NAMALWA (cell line): ENCODE measurements at places on chromosomes 13 and 19.
A peak's percentile ranks its signal among the peaks of the same experiment; 100 is the strongest.

GRCh38 chr13:52701728-52702465 is 37.7 kb downstream of the CNMD start:
- no peak for DNase-seq

GRCh38 chr13:27772651-27773425 is 19.4 kb upstream of the GSX1 start:
- DNase-seq, result no peak

GRCh38 chr13:30819136-30819888 is 84.0 kb downstream of the ALOX5AP start:
- DNase-seq, result no peak

- no peak for DNase-seq
Observed at GRCh38 chr13:98731925-98732324, 20.5 kb downstream of the SLC15A1 start.

DNA sequence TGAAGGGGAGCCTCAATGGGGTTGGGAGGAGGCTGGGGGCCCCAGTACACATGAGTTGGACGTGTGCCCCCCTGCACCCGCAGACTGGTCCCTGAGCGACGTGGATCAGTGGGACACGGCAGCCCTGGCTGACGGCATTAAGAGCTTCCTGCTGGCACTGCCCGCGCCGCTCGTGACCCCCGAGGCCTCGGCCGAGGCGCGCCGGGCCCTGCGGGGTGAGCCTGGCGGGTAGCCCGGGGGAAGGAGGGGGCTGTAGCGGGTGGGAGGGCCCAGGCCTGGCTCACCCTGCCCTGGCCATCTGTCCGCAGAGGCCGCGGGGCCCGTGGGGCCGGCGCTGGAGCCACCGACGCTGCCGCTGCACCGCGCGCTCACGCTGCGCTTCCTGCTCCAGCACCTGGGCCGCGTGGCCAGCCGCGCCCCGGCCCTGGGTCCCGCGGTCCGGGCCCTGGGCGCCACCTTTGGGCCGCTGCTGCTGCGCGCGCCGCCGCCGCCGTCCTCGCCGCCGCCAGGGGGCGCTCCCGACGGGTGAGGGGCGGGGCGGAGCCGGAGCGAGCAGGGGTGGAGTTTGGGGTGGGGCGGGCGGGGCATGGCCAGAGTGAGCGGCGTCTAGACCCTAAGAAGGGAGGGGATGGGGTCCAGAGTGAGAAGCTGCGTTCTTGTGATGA is 8.1 kb downstream of the PIK3R2 start:
- peak; percentile 85 for DNase-seq

- DNase-seq, result no peak
Observed at GRCh38 chr19:16381756-16382401, 57.3 kb downstream of the KLF2 start.

GRCh38 chr19:14361824-14362223 is 19.4 kb upstream of the ADGRE5 start:
- peak; percentile 68 for DNase-seq

GRCh38 chr13:46521921-46522747 is 30.8 kb upstream of the LRCH1 start:
- no peak for DNase-seq

DNA sequence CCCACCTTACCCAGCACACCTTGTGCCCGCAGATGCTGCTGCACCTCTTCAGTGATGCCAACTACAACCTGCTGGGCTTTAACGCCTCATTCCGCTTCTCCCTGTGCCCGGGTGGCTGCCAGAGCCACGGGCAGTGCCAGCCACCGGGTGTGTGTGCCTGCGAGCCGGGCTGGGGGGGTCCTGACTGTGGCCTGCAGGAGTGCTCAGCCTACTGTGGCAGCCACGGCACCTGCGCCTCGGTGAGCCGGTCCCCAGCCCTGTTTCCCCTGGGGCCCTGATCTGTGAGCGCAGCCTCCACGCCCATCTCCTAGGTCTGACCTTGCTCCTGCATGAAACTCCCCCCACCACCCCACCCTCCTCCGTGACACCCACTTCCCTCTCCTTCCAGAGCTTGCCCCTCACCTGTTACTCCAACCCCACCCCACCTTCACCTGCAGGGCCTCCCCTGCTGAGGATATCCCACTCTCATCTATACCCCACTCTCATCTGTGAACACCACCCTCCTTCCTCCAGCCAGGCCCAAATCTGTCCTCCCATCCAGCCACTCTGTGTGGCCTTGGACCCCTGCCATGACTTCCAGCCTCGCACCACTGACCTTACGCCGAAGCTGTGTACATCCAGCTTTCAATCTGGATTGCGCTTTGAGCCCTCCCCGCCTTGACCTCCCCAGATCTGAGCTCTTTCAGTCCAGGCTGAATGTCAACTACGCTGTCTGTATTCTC is 8.7 kb downstream of the MEGF8 start:
- no peak for DNase-seq

GRCh38 chr19:3365093-3365835 is 1.1 kb upstream of the NFIC start:
- no peak for DNase-seq

GRCh38 chr19:40356681-40357595 is 8.4 kb downstream of the PLD3 start:
- DNase-seq, result no peak

GRCh38 chr13:80444240-80445015 is 103.5 kb upstream of the SPRY2 start:
- peak; percentile 40 for DNase-seq

DNA sequence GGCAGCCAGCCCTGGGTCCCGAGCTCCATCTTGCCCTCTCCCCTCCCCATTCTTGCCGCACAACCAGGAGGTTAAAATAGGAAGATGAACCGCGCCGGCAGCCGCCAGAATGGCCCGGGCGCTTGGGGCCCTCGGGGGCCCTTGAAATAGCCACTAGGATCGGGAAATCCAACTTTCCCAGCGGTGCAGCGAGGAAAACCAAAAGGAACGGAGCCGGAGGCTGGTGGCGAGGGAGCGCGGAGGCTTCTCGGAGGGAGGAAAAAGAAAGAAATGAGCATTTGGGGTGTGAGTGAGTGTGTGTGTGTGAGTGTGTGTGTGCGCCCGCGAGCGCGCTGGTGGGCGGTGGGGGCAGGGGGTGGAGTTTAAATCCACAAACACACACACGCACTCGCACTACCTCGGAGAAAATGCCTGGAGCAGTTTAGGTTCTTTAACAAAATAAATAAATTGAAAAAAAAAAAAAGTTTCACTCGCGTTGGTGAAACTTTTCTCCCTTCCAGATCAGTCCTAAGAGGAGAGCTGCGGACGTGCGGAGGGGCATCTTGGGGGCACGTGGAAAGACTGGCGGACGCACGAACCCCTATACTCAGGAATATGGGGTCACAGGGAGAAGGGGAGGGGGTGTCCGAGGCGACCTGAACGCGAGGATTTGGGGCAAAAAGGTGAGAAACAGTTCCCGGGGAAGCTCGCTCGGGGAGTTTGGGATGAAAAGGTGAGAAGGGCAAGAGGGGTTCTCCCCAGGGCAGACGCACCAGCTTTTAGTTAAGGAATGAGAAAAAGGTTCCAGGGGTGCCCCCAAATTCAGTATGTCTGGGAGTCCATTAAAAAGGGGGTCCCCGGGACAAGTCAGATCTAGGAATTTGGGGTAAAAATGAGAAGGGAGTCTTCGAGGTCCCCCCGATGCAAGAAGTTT is 1.3 kb downstream of the RFX2 start:
- no peak for DNase-seq

GRCh38 chr13:73961181-73961580 is 173.0 kb downstream of the KLF12 start:
- no peak for DNase-seq

- no peak for DNase-seq
Observed at GRCh38 chr19:2592824-2593223, 109.7 kb downstream of the GNG7 start.

DNA sequence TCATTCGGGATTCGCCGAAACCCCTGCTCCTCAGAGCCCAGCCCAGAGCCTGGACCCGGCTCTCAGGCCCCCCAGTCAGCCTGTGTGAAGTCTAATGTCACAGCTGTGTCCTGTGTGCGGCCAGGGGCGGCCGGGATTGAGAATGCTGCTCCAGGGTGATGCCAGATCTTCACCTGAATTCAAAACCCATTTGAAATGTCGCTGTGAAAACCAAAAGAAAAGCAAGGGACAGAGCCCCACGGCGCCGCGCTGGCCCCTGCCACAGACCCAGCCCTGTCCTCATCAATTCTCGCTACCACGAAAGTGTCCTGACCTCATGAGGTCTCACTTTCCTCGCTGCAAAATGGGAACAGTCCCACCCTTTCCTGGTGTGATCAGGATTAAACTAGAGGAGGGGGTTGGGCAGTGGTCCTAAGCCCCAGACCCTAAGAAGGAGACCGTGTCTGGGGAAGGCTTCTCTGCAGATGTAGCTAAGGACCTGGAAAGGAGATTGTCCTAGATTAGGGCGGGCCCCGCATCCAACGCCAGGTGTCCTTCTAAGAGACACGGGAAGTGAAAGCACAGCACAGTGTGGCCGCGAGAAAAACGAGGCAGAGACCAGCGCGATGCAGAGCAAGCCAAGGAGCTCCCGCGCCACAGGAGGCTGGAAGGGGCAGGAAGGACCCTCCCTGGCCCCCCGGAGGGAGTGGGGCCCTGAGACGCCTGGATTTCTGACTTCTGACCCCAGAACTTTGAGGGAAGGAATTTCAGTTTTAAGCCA is 34.0 kb upstream of the SPACA7 start:
- no peak for DNase-seq

GRCh38 chr13:28753208-28753892 is 34.6 kb upstream of the SLC46A3 start:
- no peak for DNase-seq

DNA sequence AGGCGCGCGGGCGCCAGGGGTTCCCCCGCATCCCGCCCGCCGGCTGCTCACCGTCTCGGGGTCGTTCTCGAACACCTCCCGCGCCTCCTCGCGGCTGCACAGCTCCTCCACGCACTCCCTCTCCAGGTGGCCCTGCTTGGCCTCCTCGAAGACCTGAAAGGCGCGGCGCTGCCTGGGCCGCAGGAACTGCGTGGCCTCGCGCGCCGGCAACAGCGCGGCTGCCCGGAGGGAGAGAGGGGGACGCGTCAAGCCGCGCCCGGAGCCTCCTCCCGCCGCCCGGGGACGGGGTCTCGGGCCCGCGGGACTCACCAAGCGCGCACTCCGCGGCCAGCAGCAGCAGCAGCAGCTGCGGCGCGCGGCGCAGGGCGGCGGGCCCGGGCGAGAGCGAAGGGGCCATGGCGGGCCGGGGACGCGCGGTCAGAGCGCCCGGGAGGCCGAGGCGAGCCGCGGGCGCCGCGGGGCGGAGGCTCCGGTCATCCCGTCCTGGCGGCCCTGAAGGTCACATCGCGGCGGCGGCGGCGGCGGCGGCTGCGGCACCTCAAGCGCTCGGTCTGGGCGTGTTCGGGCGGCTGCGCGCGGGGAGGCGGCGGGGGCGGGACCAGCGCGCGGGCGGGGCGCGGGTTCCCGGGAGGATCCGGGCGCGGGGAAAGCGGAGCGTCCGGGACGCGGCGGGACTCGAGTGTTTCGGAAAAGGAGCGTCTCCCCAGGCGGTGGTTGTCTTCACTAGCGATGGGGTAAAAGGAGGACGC is at the start of gene GAS6:
GAS6 (minus strand) TSS at position 553 of the 749 bp plus-strand sequence; CDS start at position 397, 156 bp downstream.
- no peak for DNase-seq

GRCh38 chr13:36430247-36431203 is 1.8 kb upstream of the CCNA1 start:
- no peak for DNase-seq
